ENCODE measurements at places on chromosomes 5 and 9. TPM values are rescaled to one million over a fixed set of nuclear protein-coding genes. Genes with fewer than 3 reads are reported as not detected.

Gene FOXD4L3
- total RNA-seq: not detected

Gene MAP1B
- total RNA-seq: 135 TPM

Gene SLC46A2
- total RNA-seq: not detected

Gene AMACR
- 4.8 TPM for total RNA-seq

Gene PCDHB9
- total RNA-seq: 0.44 TPM

Gene MPDZ
- total RNA-seq: 48.6 TPM

Gene GFI1B
- total RNA-seq: not detected

Gene NAIP
- total RNA-seq: 5.8 TPM

Gene SLF1
- total RNA-seq: 5.5 TPM

Gene CLIC3
- total RNA-seq: 4.8 TPM

Gene FBN2
- total RNA-seq: 18.4 TPM

Gene CCDC192
- total RNA-seq: not detected

Gene KIAA1958
- total RNA-seq: 0.66 TPM

Gene SLC45A2
- total RNA-seq: 0.19 TPM

Gene KCNT1
- total RNA-seq: not detected

Gene CDX1
- 0.12 TPM for total RNA-seq

Gene PALM2AKAP2
- total RNA-seq: 18.2 TPM

Gene ITGA1
- total RNA-seq: 136 TPM

Gene FOXD4L4
- total RNA-seq: 0.26 TPM

Gene CDHR2
- not detected for total RNA-seq

Gene PDE6A
- total RNA-seq: not detected

Gene ANKRD34B
- total RNA-seq: not detected

Gene CDC20B
- total RNA-seq: 0.06 TPM

Gene ICE1
- 19.3 TPM for total RNA-seq

Gene AK8
- total RNA-seq: 0.40 TPM

Gene DMRT2
- total RNA-seq: not detected

Gene CNTRL
- 9.1 TPM for total RNA-seq

Gene ACSL6
- total RNA-seq: 0.25 TPM

Gene LURAP1L
- 12.2 TPM for total RNA-seq

Gene MXD3
- total RNA-seq: 10.4 TPM

Gene BARHL1
- not detected for total RNA-seq

Gene SERF1B
- total RNA-seq: 26.2 TPM

Gene BTNL8
- not detected for total RNA-seq

Gene SLC27A4
- 18.6 TPM for total RNA-seq

Gene GABRP
- total RNA-seq: not detected

All from aortic smooth muscle cell (primary cell).